ENCODE measurements at places on chromosomes 3 and 15.

DNA sequence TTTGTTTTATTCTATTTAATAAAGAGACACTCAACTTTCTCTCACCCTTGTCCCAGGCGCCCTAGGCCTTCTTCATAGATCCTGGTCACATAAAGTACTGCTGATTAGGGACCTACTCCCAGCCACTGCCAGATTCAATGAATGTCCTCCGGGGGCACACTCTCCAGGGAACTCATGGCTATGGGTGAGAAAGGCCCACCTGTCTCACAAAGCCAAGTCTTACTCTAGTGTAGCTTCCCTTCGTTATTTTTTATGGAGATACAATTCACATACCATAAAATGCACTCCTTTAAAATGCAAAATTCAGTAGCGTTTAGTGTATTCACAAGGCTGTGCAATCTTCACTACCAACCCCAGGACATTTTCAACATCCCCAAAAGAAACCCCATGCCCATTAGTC lies 87.8 kb downstream of the ADCY5 start:
- DNase-seq, result no peak

- DNase-seq, result no peak
These were observed 2.0 kb downstream of the HHATL start for GRCh38 chr3:42700366-42701288.

DNA sequence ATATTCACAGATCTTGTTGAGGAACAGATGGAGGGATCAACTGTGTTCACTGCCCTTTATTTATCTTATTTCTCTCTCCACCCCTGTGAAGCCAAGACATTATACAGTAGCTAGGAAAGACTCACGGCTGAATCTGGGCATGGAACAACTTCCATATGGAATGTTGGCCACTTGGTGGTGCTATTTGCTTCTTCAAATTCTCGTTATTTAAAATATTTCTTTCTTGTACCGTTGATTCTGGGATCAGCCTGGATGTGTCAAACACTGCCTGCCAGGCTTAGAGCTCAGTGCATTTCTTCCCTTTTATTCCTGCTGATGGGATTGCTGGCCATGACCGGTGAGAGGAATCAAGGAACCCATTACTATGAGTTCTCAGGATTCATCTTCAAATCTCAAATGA lies 17.5 kb upstream of the GASK1A start:
- peak; percentile 10 for DNase-seq

DNA sequence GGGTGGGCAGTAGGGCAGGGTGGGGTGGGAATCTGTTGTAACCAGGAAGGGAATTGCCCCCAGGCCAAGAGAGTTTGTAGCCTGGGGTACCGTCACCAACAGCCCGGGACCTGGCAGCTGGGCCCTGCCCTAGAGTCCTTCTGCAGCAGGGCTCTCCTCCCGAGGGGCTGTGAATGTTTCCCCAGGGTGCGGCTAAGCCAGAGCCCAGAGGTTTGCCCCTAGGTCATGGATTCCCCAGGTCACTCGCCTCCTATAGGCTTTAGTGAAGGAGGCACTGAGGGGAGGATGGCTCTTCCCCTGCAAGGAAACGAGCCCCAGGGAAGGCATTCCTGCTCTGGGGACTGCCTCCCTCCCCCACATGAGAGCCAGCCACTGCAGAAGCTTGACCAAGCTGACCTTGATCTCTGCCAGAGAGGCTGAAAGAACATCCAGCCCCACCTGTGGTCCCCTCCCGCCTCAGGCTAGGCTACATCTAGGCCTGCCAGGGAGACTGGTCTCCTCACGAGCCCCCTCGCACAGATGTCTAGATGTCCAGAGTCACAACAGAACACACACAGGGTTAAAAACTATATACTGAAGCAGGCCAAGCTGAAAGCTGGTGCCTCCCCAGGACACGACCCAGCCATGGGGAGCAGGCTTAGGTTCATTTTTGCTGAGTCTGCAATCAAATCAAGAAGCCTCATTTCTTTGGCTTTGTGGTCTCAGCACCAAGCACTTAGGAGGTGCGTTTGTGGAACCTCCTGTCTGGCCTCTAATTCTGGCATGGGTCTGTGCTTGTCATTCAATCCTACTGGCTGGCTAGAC lies 69.1 kb upstream of the TAMM41 start:
- no peak for DNase-seq

DNA sequence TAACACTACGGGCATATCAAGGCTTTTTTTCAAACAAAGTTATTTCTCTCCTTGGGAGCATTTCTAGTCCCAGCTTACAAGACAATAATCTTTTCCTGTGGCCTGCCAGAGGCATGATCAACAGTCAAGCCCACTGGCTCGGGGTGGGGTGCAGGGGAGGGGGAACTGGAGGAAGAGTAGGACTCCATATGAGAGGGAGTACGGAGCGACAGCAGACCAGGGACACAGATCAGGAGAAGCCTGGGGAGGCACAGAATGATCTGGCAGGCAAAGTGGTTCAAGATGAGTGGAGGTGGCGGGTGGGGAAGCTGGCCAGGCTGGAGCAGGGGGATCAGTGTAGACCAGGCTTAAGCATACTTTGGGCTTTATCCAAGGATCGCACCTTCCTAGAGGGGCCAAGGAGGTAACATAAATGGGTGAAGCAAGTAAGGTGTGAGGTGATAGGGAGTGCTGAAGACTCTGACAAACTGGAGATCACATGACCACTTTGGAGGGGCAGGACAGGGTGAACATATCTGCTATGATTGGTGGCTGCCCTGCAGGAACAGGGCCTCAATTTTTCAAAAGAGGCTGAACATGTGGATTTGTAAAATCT lies 37.4 kb downstream of the KLF15 start:
- no peak for DNase-seq

- no peak for DNase-seq
These were observed 260.8 kb downstream of the ARPP21 start for GRCh38 chr3:35900079-35900478.

GRCh38 chr3:152696962-152697361 lies 138.0 kb upstream of the P2RY1 start:
- DNase-seq, result no peak

GRCh38 chr3:13801361-13802204 lies 78.3 kb downstream of the WNT7A start:
- no peak for DNase-seq

DNA sequence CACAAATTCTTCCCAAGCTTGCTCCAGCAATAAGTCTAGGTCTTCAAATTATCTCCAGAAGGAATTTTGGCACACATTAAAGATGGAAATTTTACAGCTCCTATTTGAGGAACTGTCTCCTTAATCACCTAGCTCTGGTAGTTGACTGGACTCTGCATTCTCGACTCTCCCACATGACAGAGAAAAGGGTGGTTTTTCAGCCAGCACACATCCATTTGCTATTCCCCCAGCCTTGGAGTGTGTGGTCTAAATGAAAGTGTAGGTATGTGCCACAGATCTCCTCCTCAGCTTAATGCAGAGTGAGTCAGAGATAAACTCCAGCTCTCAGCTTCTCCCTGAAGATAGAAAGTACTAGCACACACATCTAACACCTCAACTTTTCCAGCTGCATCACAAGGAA lies 62.2 kb upstream of the ALCAM start:
- DNase-seq, result no peak

DNA sequence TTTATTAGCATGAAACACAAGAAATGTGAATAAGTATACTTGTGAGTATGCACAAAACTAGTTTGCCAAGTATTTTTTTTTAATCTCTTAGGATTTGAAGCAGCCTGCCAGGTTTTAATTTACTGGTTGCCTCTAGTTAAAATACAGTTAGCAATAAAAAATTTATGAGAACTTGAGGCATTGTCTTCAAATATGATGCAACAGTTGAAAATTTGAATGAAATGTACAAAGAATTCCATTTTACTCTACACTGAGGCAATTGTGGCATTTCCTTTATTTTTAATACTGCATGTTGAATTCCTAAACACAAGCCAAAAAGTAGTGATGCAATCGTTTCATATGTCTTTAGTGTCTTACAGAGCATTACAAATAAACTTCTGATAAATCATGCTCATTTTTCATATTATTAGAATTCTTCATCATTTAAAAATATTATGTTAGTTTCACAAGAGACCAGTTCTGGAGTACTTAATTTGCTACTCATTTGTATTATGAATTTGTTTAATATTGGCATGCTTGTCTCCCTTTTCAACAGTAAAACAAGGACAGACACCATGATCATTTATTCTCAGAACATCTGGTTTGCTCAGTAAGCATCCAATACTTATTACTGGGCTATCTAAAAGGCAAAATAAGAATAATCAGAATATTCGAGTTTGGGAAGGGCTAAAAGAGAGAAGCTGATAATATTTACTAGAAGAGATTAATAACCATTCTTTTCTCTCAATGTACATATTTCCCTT lies 124.8 kb upstream of the PTX3 start:
- DNase-seq, result no peak

DNA sequence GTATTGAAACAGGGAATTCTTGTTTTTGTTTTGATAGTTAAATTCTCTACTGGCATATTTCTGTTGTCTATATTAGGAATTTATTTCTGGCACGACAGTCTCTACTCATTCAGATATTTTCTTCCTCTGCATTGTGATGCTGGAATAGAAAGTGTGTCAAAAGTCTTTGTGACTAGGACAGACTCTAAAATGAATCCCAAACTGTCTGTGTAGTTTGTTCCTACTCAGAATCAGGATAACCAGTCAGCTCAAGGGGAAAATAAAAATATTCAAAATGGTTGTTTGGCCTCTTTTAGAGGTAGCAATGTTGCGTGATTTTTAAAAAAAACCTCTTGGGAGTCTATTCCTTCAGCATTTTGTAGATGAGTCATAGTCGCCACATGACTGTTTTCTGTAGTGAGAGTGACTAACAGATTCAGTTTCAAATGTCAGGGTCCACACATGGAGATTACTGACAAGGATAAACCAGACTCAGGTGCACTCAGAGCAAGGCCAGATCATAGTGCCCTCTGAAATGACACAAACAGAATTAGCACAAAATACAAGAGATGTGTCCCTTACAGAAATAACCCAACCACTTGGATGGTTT lies 13.1 kb downstream of the SLC7A14 start:
- no peak for DNase-seq

DNA sequence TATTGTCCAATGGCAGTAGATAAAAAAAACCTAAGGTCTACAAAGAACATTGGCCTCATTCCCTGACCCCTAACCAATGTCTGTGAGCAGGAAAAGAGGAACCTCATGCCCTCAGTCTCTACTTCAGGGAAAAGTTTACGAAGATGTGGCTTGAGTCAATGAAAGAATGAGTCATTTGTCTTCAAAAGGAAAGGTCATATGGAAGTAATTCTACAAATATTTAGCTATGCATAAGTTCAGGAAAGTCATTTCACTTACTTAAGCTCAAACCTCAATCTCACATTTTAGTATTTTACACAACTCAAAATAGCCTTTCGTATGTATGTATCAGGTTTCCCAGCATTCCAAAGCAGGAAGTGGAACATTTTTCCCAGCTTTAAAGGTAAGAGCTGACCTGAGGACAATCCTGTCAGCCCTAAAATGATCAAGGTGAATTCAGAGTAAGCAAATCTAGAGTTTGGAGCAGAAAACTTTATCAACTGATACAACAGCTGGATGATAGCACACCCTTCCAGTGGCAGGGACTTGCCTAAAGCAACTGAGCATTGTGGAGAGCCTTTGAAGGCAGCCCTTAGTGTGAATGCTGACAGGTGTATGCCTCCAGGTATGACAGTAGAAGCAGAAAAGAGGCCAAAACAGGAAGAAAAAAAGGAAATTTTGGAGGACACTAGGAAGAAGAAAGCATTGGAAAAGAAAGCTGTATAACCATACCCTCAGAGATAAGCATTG lies 53.9 kb upstream of the ACKR4 start:
- DNase-seq, result no peak

DNA sequence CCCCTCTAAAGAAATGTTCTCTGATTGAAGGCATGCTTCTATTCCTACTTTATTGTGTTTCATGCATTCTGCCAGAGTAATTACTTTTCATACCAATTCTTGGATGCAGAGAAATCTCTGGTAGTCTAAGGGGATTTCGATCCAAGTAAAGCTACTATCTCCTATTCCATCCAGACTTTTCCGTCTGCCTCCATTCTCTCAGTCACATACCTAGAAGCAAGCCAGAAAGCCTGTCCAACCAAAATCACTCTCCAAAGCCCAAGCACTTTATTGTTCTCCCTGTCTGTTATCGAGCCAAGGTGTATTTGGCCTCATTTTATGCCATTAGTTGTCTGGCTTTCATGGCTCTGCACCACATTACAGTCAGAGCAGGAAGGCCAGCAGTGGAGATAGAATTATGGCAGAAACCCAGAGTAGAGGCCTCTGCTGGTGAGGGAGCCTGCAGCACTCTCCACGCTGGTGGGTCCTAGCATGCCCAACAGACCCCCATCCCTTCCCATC lies 95.9 kb downstream of the SLC49A4 start:
- DNase-seq, result no peak

Measured in NCI-H1930 (cell line).